SK-N-SH treated with all-trans-retinoic acid at 6 μM for 48 hours (cell line): ENCODE measurements at places on chromosomes 3 and 15.

DNA sequence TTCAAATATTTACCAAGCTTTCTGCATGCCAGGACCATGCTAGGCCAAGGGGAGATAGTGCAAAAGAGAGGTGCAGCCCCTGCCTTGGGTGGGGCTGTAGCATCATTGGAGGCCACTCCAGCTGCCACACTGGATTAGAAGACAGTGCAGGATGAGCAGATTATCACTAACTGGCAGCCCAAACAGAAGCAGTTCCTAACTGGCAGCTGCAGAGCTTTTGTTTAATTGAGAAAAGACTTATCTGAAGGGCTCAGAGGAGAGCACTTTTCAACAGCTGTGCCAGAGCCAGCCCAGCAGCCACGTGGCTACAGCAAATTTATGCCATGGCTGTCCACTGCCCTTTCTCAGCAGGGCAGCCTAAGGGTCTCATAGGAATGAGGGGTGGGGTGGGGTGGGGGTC, 13.5 kb upstream of the ACSBG1 start:
- ATAC-seq: no peak

DNA sequence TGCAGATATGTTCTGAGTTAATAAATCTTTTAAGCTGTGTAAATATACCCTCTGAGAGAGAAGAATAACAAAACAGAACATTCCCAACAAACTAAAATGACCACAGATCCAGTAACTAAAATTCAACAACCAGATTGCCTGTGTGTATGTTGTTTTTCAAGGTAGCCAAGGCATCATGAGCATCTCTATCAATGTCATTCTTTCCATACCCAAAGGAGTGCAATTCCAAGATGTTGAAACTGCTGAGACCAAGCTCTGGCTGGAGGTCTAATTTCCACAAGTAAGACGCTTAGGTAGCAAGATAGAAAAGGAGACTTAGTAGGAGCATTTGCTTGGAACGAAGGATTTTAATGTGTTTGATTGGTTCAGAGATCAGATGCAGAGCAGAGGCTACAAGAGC, 276.3 kb downstream of the RBMS3 start:
- no peak for ATAC-seq

- ATAC-seq: peak; percentile 51
Observed at GRCh38 chr3:179321668-179322285, 1.1 kb upstream of the ZNF639 start.

DNA sequence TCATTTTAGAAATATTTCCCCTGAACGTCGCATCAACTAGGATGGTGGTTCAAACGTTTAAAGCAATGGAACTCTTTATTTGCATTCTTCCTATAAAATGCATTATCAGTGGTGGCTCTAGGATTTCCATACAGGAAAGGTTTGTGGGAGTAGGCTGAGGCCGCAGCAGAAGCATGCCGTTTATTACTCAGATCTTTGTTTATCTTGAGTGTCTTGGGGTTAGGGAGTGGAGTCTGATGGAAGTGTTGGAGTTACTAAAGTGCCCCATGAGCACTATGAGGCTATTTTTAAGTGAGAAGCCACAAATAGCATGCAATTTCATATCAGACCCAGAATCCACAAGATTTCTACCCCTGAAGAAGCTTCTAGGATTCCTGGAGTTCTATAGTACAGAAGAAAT, 26.2 kb downstream of the ATOSA start:
- ATAC-seq: no peak; the same call in 2 of the 3 replicates

DNA sequence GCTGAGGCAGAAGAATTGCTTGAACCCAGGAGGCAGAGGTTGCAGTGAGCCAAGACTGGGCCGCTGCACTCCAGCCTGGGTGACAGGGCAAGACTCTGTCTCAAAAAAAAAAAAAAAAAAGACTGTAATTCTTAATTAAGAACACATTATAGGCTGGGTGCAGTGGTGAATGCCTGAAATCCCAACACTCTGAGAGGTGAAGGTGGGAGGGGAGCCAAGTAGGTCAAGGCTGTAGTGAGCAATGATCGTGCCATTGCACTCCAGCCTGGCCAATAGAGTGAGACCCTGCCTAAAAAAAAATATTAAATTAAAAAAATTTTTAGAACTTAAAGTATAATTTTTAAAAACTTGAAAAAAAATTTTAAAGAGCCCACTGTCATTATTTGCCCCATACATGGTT, 13.4 kb upstream of the ARPIN start:
- peak; percentile 44; the same call in 1 of the 3 replicates for ATAC-seq

- ATAC-seq: no peak
Observed at GRCh38 chr3:195597848-195598247, 14.1 kb upstream of the APOD start.

DNA sequence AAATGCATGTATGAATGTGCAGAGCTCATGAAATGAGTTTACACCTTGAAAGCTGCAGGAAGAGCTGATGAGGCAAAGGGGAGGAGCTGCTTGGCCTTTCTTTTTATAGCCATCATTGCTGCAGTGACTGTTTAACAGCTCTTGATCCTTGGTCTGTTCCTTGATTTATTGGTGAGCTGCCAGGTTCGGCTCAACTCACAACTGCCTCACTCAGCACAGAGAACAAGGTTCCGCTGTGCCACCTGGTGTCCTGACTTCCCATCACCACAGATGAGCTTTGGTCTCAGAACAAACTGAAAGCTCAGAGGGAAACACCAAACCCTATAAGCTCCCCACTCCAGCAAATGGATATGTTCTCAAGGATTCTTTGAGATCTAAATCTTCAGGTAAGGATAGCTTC, 626.1 kb downstream of the MAGI1 start:
- no peak for ATAC-seq

- no peak for ATAC-seq
Observed at GRCh38 chr3:172213200-172213599, 173.8 kb downstream of the FNDC3B start.

- no peak for ATAC-seq
Observed at GRCh38 chr3:53768478-53769459, 77.5 kb downstream of the CHDH start.

DNA sequence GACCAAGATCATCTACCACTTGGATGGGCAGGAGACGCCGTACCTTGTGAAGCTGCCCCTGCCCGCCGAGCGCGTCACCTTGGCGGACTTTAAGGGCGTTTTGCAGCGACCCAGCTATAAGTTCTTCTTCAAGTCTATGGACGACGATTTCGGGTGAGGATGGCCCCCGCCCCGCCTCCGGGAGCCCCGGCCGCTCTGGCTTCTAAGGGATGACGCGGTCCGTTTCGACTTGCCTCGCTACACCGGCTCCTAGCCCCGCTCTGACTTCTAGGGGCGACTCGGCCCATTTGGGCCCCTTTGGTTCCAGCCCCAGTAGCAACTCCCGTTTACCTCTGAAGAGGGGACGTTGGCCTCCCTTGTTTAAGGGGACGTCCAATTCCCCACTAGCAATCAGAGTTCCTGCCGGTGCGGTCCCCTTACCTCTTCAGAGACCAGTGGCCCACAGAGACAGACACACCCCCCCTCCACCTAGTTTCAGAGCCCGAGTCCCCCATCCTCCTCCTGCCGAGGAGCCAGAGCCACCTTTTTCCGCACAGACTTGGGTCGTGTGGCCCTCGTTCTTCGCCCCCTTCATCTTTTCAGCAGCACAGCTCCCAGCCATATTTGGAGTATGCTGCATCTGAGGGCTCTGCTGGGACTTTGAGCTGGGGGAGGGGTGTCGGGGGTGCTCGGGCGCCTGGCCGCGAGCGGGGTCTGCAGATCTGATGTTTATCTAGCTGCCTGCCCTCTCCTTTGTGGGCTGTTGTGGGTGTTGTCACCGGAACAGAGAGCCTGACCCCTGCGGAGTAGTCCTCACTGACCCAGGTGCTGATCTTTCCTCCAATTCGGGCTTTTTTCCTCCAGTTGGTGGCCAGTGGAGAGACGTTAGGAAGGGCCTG, 706 bp downstream of the DVL3 start:
- ATAC-seq: peak; percentile 44

DNA sequence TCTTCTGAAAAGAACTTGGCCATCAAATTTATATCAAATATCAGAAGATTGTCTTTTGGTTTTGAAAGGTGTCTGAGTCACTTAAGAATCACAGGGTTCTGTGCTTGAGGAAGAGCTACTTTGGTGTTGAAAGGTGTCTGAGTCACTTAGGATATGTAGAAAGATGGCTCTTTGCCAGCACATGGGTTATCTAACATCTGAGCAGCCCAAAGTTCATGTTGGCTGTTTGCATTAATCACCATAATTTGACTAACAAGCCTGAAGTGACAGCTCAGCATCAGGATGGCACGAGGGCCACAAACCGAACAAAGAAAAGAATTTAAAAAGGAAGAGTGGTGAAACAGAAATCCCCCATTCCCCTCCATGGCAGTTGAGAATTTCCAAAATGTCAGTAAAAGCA, 190.5 kb upstream of the CMC1 start:
- ATAC-seq: no peak

GRCh38 chr3:89173546-89173945, 66.1 kb downstream of the EPHA3 start:
- no peak for ATAC-seq

DNA sequence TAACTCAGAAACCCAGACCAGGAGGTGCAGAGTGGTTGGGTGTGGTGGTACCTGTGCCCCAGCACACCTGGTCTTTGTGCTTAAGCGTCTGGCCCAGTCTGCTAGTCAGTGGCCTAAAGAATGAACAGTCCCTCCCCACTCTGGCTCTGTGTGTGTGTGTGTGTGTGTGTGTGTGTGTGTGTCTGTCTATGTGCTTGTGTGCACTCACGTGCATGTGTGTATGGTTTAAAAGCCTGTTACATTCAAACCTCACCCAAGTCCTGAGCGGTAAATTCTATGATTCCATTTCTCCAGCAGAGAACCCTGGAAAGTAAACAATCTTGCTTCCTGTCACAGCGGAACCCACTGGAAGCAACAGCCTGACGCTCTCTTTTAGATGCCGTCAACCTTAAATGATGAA, 34.2 kb downstream of the EDEM1 start:
- ATAC-seq: no peak

DNA sequence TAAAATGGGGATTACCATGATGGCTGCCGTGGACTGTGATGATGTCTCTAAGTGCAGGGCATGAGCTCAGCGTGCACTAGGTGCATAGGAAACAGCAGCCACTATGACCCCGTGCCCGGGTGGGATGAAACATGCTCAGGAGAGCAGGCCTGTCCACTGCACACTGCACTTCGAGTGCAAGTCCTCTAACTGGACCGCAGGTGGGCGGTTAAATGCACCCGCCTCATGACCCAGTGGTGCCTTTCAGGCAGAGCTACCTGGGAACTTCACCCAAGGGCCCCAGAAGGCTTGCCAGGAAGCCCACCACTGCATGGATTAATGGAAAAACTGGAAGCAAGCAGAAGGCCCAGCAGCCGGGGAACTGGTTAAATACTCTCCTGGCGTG, 34.0 kb downstream of the PRKCD start:
- ATAC-seq: no peak

DNA sequence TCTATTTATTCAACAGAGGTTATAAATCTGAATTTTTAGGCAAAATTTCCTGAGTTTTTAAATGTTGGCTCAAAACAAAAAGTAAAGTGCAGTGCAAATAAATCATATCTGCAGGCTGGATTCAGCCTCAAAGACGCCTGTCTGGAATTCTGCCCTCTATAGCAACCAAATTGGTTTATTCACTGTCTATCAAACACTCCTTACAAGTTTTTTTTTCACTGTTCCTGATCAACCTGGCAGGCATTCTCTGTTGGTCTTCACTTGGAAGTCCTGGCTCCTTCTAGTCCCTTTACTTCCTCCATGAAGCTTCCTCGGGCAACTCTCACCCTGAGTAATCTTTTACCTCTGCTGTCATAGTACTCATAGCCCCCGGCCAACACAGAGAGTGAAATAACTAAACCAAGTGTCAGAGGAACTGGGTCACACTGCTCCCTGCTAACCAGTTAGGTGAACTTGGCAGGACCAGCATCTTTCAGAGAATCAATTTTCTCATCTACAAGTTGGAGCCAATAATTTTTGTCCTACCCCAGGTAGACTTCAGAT, 36.8 kb upstream of the TIPARP start:
- ATAC-seq: no peak

DNA sequence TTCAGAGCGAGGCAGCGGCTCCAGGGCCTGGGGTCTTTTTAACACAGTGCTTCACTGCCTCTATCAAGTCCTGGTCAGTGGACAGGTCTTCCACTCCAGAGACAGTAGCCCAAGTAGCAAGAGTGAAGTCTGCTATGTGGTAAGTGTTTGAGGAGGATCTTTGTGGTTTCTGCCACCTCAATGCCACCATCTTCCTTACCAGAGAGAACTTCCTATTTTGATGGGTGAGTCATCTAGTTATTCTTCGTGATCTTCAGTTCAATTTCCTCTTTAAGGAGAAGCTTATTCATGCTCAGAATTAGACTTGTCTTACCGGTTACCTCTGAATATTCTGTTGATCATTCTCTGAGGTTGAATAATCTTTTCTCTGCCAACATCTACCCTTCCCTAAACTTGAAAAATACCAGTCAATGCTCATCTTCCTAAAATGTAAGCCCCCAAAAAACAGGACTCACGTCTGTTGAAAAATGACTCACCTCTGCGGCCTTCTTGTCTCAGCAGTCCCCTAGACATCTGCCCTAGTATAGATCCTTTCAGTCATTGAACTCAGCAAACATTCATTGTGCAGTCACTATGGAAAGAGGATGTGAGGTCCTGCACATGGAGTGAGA, 32.2 kb upstream of the BCL6 start:
- no peak for ATAC-seq

DNA sequence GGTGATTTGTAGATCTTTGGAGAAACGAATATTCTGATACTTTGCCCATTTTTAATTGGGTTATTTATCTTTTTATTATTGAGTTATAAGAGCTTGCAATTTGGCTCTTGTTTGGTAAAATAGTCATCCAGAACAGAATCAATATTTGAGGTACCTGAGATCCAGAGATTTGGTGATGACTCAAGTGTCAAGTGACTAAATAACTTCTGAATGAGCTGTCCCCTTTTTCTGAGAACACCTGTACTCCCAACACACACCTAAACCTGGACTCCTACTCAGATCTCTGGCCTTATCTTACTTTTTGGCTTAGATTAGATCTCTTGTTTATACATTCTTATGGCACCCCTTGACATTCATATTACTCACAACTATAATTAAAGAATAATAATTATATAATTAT, 3.1 kb upstream of the TRA2B start:
- ATAC-seq: no peak

- ATAC-seq: no peak
Observed at GRCh38 chr3:45844616-45845015, 2.7 kb upstream of the LZTFL1 start.

GRCh38 chr3:140523600-140523999, 154.3 kb upstream of the TRIM42 start:
- no peak for ATAC-seq

DNA sequence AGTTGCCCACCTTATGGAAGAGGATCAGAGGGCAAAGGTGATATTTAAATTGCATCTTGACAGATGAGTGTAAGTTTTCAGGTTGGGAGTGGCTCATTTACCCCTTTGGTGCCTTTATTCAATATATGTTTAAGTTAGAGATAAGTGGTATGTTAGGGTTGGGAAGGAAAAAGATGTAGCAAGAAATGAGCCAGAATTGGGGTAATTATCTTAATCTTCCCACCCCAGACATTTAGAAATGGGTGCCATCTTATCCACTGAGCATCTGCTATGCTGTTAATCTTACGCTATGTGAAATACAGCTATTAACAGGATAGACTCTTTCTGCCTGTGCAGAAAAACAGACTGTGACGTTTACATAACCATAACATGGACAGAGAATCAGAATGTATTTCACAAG, 6.3 kb downstream of the CMTM7 start:
- ATAC-seq: no peak
